ENCODE measurements at places on chromosomes 16 and 17.
A peak's percentile ranks its signal among the peaks of the same experiment; 100 is the strongest.

DNA sequence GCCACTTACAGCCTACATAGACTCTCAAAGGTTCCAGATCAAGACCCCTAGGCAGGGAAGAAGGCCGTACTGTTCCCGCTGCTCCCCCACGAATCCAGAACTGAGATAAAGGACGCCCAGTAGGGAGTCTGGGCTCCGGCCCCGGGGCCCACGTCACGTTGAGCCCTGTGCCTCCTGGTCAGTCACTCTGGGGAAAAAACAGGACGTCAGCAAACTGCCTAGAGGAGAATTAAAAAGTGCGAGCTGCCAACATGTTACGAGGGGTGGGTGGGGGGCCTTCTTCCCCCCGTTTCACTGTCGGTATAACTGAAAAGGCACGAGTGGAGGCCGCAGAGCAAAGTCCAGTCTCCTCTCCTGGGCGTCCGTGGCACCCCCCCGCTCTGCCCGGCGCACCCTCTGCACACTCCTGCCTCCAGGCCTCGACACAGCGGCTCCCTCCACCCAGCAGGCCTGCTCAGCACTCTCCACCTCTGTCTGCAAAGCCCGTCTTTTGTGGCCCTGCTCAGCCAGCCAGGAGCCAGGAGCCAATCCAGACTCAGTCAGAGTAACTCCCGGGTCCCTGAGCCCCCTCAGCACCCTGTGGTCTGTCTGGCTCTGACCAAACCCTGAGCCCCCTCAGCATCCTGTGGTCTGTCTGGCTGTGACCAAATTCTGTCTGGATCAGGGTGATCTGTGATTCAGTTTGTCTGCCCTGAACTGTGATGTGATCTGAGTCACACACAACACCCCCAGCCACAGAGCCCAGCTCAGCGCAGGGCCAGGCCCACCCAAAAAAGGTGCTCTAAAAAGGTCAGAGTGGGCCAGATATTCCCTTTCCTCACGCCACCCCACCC lies 6.2 kb downstream of the ITGAE start:
- no peak for DNase-seq

DNA sequence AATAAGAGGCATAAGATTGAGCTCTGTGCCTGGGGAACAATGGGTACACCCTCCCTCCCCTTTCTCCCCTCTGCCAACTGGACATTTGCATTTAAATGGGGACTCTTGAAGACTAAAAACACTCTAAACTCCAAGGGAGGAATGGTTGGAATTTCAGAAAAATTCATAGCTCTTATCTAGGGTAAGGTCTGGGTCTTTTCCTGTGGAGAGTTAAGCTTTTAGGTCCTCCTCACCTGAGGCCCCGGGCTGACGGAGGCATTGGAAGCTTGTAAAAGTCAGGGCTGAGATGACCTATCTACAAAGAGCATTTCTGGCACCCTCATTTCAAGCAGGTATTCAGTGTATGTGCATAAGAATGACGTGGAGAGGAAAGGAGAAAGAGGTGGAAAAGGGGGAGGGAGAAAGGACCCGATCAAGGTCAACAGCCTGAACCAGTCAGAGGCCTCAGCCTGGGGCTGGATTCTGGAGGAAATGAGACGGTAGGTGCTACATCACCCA lies 78.0 kb downstream of the RAP1GAP2 start:
- DNase-seq, result no peak

GRCh38 chr17:73194514-73195222 lies 1.8 kb downstream of the COG1 start:
- no peak for DNase-seq

DNA sequence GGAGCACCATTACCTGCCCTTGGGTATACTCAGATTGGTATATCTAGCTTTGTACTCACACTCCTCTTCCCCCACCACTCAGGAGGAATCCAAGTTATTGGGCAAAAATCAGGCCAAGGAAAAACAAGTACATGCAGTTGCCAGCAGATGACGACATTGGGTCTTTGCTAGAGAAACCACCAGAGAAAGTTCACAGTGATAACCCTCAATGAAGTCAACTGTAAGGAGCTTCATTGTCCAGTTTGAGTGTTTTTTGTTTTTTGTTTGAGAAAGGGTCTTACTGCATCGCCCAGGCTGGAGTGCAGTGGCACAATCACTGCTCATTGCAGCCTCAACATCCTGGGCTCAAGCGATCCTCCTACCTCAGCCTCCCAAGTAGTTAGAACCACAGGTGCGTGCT lies 34.6 kb upstream of the TOX3 start:
- no peak for DNase-seq

- DNase-seq, result no peak
Measured at GRCh38 chr17:8142887-8143580, 9.2 kb downstream of the PER1 start.

DNA sequence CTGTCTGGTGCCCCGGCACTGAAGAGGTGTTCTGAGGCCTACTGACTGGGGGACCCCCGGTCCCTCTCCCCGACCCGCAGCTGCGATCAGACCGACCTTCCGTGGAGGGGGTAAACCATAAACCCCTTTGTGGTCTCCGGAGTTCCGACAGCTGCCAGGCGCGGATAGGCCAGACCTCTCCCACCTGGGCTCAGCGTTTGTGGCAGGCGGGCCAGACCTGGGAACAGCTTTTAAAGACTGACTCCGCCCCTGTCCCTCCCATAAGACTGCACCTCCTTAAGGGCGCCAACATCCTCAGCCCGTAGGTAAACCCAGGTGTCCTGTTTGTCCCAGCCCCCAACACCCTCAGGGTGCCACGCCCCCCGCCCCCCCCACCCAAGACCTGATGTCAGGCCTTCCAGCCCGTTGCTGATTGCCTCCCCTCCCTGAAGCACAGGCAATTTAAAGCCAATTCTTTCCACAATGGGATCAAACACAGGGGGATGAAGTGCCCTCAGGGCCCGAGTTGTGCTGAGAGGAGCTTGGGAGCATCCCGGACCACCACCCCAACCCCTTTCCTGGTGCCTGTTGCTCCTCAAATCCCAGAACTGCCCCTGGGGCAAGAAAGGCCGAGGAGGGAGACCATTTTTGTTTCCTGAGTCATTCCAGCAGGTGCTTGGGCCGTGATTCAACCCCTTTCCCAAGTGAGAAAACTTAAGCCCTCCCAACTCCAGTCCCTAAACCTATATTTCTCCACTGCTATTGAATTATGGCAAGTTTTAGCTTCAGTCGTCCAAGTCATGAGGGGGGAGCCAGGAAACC lies at the start of gene SOX15:
Gene SOX15, minus strand, starts transcription at position 204 of the 801 bp plus-strand sequence. CDS start 418 bp downstream, outside the sequence.
- DNase-seq, result no peak

- DNase-seq, result no peak
Measured at GRCh38 chr16:11076259-11077018, 132.1 kb downstream of the CLEC16A start.

GRCh38 chr16:10608687-10609401 lies 28.4 kb upstream of the EMP2 start:
- DNase-seq, result no peak

DNA sequence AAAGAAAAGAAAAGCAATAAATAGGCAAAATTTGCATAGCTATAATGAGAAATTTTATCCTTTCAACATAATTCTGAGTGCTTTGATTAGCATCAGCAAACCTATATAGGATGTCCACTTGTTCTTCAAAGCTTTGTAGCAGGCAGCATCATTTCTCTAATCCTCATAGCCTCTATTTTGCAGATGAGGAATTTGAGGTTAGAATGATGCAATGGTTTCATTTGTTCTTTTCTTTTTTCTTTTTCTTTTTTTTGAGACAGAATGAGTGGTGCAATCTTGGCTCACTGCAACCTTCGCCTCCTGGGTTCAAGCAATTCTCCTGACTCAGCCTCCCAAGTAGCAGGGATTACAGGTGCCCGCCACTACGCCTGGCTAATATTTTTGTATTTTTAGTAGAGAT lies 594.4 kb downstream of the TOX3 start:
- DNase-seq, result no peak

DNA sequence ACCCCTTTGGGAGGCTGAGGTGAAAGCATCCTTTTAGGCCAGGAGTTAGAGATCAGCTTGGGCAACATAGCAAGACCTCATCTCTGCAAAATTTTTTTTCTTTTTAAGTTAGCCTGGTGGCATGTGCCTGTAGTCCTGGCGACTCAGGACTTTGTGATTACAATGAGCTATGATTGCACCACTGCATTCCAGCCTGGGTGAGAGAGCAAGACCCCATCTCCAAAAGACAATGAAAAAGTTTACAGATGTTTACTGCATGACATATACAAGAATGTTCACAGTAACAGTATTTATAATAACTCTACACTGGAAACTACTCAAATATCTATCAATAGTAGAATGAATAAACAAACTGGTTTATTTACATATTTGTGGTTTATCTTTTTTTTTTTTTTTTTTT lies 33.1 kb upstream of the CCL22 start:
- no peak for DNase-seq

- DNase-seq, result no peak
Measured at GRCh38 chr16:79795556-79795955, 195.0 kb upstream of the MAF start.

GRCh38 chr16:89922477-89922883 lies 662 bp upstream of the TUBB3 start:
- DNase-seq, result no peak

- DNase-seq, result peak; percentile 16
Measured at GRCh38 chr16:69890114-69890891, 60.8 kb upstream of the CLEC18A start.

DNA sequence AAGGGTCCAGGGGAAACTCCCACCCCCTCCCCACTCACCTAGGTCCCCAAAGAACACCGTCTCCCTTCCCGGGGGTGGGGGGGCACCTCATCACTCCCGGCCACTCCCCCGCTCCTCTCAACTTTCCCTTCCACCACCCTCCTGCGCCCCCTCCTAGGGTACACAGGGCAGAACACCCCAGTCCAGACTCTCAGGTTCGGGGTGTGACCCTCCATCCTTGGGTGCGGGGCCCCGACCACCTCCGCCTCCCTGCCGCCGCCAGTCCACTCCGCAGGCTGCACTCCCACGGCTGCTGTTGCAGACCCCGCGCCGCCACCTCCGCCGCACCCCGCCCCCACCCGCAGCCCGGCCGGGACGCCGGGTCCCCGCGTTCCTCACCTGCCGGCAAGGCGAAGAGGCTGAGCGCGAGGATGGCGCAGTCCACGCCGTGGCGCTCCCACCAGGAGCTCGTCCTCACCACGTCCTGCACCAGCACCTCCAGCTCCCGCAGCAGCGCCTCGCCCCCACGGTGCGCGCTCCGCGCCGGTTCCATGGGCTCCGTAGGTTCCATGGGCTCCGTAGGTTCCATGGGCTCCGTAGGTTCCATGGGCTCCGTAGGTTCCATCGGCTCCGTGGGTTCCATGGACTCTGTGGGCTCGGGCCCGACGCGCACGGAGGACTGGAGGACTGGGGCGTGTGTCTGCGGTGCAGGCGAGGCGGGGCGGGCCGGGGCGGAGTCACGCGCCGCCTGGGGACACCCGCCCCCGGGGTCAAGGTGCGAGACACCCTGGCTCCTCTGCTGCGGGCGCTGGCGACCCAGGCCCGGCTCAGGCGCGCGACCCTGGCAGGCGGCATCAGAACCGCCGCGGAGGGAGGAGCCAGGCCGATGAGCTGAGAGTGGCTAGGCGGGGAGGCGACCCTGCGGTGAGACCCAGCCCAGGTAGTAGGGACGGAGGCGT lies at the start of gene FADS6:
Gene FADS6, minus strand, starts transcription at position 660 of the 938 bp plus-strand sequence. Its CDS starts 38 bp downstream, at position 622.
- DNase-seq, result no peak

DNA sequence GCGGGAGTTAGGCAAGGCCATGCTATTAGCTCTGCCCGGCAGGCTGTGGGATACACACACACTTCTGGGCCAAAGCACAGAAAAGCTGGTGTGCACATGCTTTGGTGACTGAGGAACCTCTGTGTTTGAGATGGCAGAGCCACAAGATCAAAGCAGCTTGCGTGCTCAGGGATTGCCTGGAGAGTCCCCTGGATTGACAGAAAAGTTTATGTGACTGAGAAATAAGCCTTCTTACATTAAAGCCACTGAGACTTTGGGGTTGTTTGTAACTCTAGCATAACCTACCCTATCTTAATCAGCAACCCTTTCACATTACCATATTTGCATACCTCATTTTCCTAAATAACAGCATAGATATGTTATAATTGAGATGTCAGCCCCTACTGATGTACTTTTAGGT lies 69.3 kb downstream of the MYO1D start:
- DNase-seq, result no peak

GRCh38 chr16:10013774-10014173 lies 168.5 kb downstream of the GRIN2A start:
- no peak for DNase-seq

DNA sequence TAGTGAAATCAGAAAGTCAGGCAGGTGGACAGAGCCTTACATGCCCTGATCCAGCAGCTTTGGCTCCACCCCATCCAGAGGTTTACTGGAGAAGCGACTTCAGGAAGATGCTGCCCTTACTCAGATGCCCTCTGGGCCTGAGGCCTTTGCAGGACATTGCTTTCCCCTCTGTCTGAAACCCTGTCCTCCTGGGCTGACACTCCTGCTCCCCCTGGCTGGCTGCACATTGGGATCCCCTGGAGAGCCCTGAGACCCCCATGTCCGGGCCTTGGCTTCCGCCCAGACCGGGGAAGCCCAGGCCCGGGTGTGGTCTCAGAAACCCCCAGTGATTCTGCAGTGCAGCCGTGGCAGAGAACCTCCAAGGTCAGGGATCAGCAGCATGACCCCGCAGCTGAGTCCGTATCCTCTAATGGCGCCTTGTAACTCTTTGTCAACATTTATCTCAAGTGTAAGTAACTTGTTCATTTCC lies 36.6 kb downstream of the BCO1 start:
- DNase-seq, result no peak

- DNase-seq, result no peak
Measured at GRCh38 chr16:89090669-89091426, 2.8 kb upstream of the ACSF3 start.

- no peak for DNase-seq
Measured at GRCh38 chr17:50100480-50100883, 5.3 kb downstream of the PDK2 start.

DNA sequence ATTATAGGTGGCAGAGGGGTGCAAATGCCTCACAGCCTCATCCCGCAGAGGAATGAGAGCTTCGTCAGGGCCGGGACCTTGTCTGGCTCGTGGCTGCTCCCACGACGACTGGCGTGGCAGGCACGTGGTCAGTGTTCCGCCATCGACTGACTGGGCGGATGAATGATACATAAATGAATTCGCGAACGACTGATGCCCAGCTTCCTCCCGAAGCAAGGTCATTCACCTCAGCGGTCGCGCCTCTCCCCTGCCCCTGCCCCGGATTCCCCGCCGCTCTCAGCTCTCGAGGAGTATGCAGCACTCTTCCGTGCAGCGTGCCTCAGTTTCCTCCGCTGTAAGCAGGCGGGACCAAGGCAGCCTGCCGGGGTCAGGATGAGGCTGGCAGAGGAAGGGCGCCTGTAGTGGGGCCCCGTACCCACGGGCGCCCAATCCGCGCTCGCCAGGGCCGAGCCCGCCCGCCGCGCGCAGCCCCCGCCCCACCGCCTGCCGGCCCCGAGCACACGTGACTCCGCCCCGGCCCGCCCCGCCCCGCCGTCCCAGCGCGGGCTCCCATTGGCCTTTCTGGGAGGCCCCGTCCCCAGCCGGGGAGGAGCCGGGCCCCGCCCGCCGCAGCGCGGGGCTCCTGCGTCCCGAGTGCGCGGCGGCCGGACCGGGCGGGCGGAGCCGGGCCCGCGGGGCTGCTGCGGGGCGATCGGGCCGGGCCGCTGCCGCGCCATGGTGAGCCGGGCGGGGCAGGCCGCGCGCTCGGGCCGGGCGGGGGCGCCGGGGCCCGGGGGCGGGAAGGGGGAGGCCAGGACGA lies at the start of gene SNN:
Gene SNN, plus strand, starts transcription at position 632 of the 799 bp plus-strand sequence. CDS start 7,605 bp downstream, outside the sequence.
- no peak for DNase-seq

Data from NCI-H187 treated with DMSO at 0.1 percent for 48 hours (cell line).